ENCODE measurements at places on chromosomes 12 and 14.

GRCh38 chr14:104297721-104298401 lies 159.5 kb downstream of the KIF26A start:
- DNase-seq: no peak

DNA sequence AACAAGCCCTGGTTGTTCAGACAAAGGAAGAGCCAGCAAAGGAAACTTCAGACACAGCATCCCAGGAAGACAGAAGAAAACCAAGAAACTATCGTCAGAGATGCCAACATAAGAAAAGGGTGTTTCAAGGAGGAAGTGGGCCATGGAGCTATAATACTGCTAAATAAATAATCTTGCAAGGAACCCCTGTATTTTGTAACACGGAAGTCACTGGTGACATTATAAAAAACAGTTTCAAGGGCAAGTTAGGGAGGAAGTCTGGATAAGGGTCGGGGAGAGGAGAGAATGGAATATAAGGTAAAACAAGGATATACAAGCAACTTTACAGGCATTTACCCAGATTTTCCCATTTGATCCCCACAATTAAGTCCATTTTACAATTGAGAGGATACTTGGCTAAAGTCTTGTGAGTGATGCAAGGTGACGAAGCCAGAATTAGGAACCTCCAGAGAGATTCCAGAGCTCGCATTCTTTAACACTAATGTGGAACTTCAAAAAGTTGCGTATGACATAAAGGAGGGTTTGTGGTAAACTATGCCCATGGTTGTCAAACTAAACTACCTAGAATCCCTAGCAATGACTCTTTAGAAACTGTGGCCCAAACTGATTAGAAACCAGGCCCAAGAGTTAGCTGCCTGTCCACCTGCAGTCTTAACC lies 46.4 kb downstream of the PPM1H start:
- no peak for DNase-seq

GRCh38 chr12:97164936-97165335 lies 257.9 kb downstream of the NEDD1 start:
- no peak for DNase-seq

- no peak for DNase-seq
Measured at GRCh38 chr12:39413836-39414771, 28.8 kb downstream of the KIF21A start.

DNA sequence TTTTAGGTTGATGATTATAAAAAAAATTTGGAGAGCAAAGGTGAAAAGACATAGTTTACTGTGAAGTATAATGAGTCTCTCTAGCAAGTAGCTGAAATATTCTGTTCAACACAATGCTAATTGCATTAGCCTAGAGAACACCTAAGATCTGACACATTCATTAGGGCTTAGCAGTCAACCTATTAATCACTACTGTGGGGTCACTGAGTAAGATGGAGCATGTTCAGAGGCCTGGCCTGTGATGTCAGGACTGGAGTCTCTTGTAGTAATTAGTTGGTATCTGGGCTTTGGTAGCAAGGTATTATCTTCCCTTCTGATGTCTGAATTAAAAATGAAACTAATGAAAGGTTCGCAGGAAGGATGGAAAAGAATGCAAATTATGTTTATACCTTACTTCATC lies 112.7 kb downstream of the SLC16A7 start:
- DNase-seq: no peak

DNA sequence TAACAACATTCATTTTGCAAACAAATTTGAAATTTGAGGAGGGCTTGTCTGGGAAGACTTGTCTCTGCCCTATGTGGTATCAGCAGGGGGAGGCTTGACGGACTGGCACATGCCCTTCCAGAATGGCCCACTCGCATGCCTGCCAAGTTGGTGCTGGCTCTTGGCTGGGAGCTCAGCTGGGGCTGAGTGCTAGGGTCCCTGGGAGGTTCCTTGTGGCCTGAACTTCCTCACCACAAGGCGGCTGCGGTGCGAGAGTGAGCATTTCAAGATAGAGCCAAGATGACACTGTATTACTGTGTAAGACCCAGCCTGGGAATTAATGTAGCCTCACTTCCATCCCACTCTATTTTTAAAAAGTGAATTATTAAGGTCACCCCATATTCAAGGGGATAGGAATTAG lies 271.6 kb upstream of the PLEKHG7 start:
- DNase-seq: no peak

DNA sequence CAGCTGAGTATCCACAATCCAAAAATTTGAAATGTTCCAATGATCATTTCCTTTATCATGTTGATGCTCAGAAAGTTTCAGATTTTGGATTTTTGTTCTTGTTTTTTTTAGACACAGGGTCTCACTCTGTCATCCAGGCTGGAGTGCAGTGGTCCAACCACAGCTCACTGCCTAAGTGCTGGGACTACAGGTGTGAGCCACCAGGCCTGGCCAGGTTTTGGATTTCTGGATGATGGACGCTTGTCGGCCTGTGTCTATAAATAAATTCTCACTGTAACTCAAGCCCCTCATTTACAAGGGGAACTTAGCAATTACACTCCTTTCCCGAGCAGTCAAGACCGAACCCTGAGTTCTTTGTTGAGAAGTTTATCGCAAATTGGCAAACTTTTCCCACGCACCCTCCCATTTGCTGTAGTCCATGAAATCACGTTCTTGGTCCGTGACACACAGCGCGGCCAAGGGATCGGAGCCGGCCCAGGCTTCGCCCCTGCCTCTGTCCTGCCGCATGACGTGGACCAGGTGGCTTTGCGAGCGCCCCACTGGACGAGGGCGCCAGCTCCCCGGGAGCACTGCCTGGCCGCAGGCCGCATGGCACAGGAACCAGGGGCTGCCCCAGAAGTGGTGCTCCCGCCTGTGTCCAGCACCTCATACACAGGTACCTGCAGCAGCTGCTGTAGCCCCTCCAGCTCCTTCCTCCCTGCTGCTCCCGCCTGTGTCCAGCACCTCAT lies 14.0 kb upstream of the ANKLE2 start:
- DNase-seq: no peak

DNA sequence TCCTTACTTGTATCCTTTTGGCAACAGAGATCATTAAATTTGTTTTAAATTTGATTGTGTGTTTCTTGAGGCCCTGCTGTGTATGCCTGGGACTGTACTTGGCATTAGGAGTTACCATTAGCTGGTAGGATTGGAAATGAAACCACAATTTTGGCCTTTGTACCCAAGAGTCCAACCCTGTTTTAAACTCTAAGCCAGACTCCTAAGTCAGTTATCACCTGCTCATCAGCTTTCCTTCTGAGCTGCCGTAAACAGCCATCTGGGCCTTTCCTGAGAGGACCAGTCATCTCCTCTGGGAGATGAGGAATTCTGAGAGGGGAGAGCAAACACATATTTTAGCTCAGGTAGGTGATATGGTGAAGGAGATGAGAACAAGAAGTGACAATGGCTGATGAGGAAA lies 74.3 kb upstream of the SRSF5 start:
- no peak for DNase-seq

GRCh38 chr14:93231129-93231979 lies 24.3 kb downstream of the UBR7 start:
- DNase-seq: no peak

DNA sequence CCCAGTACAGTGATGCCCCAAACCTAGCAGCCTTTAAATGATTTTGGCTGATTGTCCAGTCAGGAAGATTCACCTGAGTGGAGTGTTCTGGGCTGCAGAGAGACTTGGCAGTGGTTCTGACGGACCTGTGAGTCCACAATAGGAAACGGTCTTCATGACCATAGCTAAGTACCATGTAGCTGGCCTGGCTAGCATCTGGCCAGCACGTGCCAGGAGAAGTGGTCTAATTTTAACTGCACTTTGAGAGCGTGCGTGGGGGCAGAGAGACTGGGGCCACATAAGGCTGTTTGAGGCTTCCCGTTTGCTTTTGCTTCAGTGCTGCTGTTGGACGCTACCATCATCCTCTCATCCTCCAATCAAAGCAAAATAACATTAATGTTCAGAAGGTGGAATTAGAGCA lies 54.7 kb downstream of the PPM1A start:
- DNase-seq: no peak

- DNase-seq: no peak
Measured at GRCh38 chr12:126093908-126094307, 1028.7 kb downstream of the AACS start.

GRCh38 chr12:53499266-53500141 lies at the start of gene MAP3K12:
Gene MAP3K12 (minus strand): TSS chr12:53499458. CDS start chr12:53487391, 12,067 bp downstream.
- DNase-seq: no peak

- DNase-seq: no peak
Measured at GRCh38 chr12:94535510-94535921, 75.8 kb upstream of the CEP83 start.

DNA sequence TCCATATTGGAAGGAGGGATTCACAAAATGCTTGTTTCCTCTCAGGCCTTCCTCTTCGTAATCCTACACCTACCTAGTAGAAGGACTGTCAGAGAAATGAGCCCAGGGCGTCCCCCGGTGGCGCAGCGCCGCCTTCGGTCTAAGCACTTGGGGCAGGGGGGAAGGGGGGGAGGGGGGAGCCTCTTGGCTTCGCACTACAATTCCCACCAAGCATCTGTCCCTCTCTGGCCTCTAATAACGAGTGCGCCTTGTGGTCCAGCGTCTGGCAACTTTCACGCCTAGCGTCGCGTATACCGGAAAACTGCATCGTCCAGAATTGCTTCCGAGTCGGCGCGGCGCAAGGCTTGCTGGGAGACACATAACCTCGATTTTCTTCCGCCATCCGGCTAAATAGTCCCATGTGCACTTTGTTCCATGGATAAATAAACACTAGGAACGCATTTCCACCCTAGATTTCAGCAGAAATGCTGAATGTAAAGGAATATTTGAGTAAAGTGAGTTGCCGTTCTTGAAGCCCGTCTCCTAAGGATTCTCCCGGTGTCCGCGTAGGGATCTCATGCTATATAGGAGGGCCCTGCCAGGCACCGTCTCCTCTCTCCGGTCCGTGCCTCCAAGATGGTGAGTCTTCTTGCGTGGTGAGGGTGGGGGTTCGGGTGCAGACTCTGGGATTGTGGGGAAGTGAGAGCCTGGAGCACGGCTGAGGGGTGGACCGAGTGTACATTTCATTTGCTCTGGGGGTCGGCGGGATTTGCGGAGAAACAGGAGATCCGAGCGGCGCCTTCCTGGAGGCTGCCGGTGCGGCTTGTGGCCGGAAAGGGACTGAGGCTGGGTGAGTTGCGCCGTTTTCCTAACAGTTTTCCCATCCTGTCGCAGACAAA lies at the start of gene RPS26:
RPS26 (plus strand) TSS at position 367 of the 878 bp plus-strand sequence; CDS start at position 616, 249 bp downstream.
- DNase-seq: peak; percentile 99

- peak; percentile 24 for DNase-seq
Measured at GRCh38 chr12:132881818-132882217, 5.6 kb downstream of the CHFR start.

GRCh38 chr12:79547044-79547734 lies 143.6 kb downstream of the PAWR start:
- DNase-seq: no peak

DNA sequence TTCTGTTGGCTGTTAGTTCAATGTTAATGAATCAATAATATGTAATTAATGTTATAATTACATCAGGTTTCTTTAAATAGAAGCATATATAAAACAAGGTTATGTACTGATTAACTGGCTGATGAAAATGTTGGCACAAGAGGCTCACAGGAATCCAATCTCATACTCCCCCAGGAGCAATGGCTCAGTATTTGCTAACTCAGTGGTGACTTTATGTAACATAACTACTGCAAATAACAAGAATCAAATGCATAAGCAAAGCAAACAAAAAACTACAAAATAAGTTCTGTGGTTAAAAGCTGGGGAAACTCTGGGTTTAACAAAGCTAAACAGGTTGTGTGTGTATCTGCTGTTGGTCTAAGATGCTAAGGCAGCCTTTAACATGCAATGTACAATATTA lies 27.7 kb upstream of the BBS10 start:
- DNase-seq: no peak

- no peak for DNase-seq
Measured at GRCh38 chr14:71451501-71451900, 480.7 kb upstream of the RGS6 start.

- DNase-seq: no peak
Measured at GRCh38 chr14:29235991-29236390, 469.4 kb downstream of the FOXG1 start.

DNA sequence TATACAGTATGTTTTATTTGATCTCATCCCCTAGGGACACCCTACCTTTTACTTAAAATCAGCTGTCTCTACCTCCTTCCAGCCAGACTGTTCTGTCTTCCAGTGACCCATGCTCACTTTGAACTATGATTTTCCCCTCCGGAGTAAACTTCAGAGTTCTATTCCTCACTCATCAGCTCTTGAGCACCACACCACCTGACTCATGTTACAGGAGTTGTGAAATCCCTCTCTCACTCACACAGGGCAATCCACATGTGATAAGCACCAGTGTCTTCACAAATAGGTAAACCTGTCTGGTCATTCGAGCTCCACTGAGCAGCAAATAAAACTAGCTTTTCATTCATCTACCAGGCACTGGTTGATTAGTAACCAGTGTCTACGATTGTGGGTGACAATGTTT lies 177.3 kb upstream of the BMP4 start:
- no peak for DNase-seq

GRCh38 chr12:6469092-6469491 lies 1.4 kb downstream of the VAMP1 start:
- DNase-seq: no peak

DNA sequence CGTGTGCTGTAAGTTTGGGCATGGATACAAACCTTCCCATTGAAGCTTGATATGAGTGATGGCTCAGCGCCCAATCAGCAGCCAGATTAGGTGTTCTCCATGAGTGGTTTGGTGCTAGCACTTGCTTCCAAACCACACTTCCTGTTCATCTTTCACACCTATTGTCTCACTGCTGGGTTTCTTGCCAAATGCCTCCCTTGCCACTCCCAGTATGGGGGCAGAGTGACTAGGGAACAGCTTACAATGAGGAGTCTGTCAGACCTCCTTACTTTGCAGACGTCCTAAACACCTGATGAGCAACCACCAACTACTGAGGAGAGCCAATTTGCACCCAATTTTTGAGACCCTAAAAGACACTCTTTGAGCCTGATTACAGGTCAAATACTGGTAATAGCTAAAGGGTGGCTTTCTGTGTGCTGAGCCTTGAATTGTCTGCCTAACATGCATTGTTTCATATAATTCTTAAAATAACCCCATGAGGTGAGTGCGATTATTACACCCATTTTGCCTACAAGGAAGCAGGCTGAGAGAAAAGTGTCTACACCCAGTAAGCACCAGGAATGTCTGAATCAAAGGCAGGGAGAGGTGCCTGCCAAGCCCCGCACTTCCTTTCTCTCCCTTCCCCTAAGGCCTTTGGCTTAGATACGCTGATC lies 48.4 kb upstream of the FOS start:
- no peak for DNase-seq

DNA sequence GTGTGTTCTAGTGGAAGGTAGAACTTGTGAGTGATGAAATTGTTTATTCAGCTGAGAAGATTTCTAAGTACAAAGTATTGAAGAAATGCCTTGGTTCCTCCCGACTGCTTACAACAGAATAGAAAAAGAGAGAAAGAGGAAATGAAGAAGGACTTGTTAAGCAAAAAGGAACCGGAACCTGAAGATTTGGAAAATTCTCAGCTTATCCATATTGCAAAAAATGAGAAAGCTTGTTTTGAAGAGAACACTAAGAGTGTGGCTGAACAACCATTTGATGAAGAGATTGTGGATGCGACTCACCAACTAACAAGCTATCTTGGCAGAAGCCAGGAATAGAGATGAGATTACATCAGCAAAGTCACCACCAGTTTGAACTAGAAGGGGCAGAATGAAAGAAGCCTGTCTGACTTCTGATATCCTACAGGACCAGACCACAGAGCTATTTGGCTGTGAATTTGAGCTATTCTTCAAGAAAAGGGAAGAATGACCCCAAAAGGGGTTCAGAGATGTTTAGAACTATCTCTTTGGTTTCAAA lies 15.1 kb downstream of the NDUFA9 start:
- DNase-seq: peak; percentile 46

- DNase-seq: no peak
Measured at GRCh38 chr14:85531587-85532373, 1.8 kb downstream of the FLRT2 start.
